Activated T-cell treated with anti-CD3 and anti-CD28 coated beads, Interleukin-2, amount 50 U/mL, for 48 hours (primary cell): ENCODE measurements at places on chromosomes 13 and 19.
A peak's percentile ranks its signal among the peaks of the same experiment; 100 is the strongest.

- DNase-seq, result no peak
Observed at GRCh38 chr13:114118511-114119123, 13.8 kb downstream of the RASA3 start.

DNA sequence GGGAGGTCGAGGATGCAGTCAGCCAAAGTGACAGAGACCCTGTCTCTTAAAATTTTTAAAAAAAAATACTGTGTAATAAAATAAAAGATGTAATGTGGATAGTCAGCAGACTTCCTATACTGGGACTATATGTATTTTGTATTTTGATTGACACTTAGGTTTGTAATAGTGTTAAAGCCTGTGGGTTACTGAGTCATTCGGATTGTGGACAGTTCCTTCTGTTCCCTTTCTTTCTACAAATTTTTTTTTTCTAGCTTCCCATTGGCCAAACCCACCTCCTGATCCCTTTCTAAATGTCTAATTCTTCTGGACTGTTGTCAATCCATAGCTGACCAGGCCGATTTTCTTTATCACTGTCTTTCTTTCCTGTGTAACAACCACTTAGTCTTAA is 108.0 kb downstream of the DNAJC3 start:
- DNase-seq, result no peak

DNA sequence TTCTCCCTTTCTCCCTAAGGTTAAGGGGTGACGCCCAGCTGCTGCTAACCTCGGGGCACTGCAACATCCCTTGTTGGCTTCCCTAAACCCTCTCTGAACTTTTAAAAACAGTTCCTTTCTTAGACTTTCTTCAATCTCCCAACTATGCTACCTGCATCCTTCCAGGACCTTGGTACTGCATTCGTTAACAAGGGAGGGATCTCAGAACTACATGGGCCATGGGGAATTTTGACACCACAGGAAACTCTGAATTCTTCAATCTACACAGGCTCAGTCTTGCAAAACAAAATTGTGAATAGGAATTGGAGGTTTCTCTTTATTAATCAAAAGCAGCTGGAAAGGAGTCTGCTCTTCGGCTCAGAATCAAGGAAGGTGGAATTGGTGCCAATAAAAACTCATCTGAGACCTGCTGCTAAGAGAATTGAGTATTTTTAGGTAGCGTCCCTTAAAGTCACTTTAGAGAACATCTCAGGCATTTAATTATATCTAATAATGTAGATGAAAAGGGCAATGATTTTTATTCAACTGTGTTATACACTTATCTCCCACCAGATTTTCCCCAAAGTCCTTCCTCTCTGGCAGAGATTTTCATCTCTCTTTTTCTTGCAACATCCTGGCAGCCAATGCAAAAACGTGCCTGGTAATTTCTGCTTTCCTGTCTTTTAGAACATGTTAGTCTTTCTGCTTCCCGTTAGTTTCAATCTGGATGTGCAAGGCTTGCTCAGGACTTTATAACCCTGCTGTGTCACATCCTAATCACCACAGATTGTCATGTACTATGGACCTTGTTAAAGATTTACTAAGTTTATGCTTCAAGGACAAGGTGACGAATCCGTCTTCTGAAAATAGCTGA is 69.1 kb upstream of the SLC15A1 start:
- DNase-seq, result no peak

- no peak for DNase-seq
Observed at GRCh38 chr13:109694972-109695371, 91.4 kb downstream of the IRS2 start.

DNA sequence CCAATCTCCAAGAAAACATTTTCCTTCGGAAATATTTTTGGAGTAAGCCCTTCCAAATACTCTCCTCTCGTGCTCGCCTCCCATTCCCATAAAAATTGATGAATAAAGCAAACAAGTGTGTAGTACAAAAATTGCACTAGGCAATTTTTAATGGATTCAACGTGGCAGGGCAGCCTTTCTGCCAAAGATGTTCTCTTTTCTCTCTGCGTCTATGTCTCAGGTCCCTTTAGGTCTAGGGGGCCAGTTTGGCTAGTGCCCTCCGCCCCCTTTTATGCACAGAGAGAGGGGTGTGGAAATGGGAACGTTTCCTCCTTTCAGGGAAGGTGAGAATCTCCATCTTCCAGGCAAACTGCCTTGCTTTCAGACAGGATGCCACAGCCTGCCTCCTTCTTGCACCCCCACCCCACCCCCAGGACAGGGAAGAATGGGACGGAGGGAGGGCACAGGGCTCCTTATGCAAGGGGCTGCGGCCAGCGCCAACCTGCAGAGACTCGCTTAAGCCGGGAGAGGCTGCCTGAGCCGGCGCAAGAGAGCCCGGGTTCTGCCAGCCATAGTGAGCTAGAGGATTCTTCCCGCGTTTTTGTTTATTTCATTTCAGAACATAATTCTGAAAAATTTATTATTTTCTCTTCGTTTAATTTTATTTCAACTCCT is 2.7 kb upstream of the ZIC2 start:
- peak; percentile 37 for DNase-seq

GRCh38 chr13:92941167-92941566 is 285.4 kb upstream of the GPC6 start:
- no peak for DNase-seq

DNA sequence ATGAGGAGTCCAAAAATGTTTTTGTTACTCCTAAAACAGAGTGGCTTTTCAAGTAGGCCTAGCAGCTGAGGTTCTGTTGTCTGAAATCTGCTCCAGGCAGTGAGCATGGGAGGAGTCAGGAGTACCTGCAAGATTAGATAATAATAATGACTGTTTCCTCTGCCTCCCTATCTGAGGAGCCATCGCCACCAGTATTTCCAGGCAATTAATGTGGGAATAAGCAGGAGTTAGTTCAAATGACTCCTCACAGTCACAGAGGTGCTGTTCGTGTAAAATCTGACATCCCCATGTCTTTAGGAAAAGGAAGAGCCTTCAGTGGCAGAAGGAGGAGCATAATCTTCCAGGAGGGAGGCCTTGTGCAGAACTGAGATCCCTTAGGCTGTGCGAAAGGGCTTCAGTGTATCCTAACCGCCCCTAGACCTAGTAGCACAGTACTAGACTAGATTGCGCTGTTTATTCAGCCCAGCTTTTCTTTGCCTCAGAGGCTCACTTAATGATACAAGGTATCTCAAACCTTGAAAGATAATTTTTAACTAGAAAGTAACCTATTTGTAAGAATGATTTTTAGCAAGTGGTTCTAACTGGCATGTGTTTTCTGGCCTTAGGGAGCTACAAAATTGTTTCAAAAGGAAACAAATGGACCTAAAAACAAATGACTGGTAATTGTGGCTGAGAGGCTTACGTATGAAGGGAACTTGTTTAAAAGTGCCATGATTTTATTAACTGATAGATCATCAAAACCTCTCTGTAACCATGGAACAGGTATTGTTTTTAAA is 49.0 kb downstream of the FREM2 start:
- no peak for DNase-seq

DNA sequence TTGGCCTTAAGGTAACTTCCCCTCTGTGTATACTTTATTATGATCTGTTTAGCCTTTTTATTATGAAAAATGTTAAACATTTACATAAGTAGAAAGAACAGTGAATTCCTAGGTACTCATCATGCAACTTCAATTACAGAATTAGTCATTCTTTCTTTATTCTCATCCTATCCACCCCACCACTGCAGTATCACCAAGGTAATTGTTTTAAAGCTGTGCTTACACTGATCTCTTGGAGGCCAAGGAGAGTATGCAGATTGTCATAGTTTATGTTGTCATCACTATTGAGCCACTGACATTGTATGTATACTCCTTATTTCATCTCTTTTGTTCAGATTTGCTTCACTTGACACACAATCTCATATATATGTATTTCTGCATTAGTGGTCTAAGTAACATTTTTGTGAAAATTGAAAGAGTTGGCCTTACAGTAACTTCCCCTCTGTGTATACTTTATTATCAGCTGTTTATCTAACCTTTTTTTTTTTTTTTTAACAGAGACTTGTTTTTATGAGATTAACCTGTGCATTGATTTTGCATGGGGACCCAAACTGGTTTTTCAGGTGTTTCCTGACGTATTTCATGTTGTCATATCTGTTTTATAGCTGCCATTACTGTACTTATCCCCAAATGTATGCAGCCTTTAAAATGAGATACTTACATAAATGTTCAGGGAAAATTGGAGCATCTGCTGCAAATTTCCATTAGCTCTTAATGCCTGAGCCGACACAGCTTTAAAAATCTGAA is 4.5 kb downstream of the ZNF507 start:
- no peak for DNase-seq

GRCh38 chr13:96093296-96094006 is 3.5 kb downstream of the HS6ST3 start:
- DNase-seq, result no peak

DNA sequence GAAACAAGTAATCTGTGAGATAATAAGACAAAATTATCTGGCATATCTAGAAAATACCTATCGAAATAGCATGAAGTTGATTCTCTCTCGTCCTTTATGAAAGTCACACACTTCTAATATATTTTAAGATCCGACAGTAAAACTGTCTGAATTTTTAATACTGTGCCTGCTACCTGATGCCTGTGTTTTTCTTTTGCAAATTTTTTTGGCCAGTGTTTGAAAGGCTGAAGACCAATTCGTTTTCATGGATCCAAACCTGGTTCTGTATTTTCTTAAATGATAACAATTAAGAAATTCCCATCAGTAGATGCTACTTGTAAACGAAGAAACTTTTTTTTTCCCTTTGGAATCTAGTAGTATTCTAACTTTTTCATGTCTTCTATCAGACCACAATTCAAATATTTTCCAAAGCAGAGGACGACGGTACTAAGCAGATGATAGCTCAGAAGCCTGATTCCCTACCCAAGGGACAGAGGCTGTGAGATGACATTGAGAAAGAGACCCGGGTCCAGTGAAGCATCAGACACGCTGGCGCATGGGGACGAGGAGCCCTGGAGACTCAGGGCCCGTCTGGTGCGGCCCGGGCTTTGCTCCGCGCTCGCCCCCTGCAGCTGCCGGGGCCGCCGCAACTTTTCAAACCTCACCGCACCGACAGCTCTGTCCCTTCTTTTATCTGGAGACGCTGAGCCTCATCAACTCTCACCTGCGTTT is 49.5 kb upstream of the PABPC3 start:
- no peak for DNase-seq

- no peak for DNase-seq
Observed at GRCh38 chr13:23673354-23673753, 103.1 kb downstream of the TNFRSF19 start.

GRCh38 chr13:21047591-21048282 is 13.6 kb downstream of the LATS2 start:
- DNase-seq, result no peak

DNA sequence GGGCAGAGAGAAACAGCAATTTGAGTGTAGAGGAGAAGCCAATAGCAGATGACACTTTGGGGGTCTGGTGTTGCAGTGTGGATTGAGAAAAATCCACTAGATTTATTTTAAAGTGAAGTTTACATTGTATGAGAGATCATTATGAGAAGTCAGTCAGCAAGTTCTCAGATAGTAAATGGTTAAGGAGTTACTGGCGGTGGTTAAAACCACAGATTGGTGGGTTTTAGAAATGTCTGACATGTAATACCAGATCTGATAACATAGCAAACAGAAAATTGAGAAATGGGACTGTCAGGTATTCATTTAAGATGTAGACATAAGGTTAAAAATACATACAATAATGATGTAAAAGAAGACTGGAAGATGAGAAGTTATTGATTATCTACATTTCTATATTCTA is 7.2 kb downstream of the ABHD13 start:
- DNase-seq, result no peak

DNA sequence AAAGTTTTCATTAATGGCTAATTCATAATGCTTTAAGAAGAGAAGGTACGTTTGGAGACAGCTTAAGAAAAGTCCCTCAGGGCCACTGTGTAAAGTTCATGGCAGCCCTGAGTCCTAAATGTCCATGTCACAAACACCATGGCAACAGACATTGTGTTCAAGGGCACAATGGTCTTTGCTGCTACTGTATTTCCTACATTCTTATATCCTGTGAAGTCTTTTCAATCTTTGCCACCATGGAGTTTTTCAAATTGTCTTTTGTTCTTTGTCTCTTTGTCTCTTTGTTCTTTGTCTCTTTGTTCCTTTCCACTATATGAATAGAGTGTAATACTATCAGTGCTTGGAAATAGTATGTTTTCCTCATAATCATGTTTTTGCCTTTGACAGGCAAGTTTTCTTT is 178.8 kb downstream of the VWA8 start:
- no peak for DNase-seq

DNA sequence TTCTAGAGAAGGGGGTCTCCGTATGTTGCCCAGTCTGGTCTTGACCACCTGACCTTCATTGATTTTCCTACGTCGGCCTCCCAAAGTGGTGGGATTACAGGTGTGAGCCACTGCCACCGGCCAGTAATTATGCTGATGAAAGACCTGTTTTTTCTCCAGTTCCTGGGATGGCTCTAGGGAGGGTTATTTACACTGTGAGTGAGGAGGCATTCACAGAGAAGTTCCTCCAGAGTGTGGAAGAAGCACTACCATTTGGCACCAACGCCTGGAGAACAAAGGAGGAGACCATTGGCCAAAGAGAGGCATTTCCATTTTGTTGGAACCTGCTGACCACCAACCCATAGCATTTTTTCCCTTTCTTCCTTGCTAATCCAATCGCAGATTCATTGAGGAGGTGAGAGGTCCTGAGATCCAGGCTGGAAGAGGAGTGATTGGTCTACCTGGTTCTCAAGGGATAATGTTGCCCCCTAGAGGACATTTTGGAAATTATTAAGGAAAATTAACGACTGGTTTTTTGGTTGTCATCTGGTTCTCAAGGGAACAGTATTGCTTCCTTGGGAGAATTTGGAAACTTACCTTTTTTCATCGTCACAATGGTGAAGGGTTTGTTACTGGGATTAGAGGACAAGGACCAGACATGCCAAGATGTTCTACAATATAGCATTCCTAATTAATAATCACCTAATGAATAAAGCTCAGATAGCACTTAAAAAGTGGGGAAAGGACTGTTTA is 5.5 kb upstream of the SAE1 start:
- DNase-seq, result peak; percentile 42

GRCh38 chr13:98232456-98232855 is 55.4 kb upstream of the RNF113B start:
- DNase-seq, result no peak

GRCh38 chr19:14408491-14409145 is 10.5 kb downstream of the DDX39A start:
- DNase-seq, result no peak

GRCh38 chr19:47802521-47803043 is 1.8 kb downstream of the TPRX1 start:
- no peak for DNase-seq

DNA sequence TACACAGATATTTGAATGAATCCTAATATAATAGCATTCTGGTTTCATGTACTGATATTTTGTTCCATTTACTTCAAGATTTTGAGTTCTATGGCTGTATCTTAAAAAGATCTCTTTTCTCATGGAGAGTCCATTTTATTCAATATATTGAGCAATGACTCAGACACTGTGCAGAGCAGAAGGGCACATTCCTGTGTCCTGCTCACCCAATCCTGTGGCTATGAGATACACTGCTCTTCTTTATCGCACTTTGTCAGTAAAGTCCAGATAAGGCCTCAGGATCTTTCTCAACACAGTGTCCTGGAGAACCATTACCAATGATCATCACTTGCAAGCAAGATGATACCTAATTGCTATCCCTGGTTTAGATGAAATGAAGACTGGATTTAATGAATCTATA is 155.0 kb downstream of the CYSLTR2 start:
- no peak for DNase-seq

GRCh38 chr13:51619614-51620013 is 35.4 kb downstream of the WDFY2 start:
- DNase-seq, result no peak
